Fibroblast of lung (primary cell): ENCODE measurements at places on chromosomes 13 and 19. TPM values are rescaled to one million over a fixed set of nuclear protein-coding genes. Genes with fewer than 3 reads are reported as not detected.

DNA sequence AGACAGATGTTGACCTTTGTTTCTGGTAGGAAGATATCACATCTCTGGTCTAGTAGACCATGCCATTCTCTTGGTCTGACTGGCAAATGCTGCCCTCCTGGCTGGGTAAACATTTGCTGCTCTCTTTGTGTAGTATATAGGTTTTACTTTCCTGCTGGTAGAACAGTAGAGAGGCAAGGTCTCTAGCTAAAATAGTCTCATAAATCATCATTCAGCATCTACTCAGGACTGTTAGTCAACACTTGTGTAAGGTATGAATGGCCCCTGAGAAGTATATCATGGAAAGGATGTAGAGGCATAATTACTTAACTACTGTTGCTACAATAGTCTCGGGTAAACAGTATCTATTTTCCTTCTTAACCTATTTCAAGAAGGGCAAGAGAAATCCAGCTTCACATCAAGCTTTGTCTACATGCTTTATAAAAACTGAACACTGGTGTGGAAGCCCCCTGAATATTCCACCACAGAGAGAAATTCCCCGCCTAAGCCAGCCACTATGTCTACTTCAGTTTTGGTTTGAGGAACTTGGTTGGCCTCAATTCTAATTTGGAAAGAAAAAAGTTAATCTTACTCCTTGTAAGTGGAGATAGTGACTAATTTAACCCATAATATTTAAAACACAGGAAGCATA, 18.4 kb upstream of the MYCBP2 start:
- no peaks in the 10 kb centered on the region for H3K27me3 ChIP-seq
- H3K27ac ChIP-seq: no peak overlapping the region
- H3K36me3 ChIP-seq: no peaks in the 10 kb centered on the region
- no peak for DNase-seq

GRCh38 chr19:45406226-45407090, at the start of gene POLR1G:
Gene POLR1G (plus strand): TSS chr19:45406644. CDS start chr19:45406697, 53 bp downstream.
- H3K4me1 ChIP-seq: peaks cover 8% of the 10 kb centered on the region
- DNase-seq: peak; percentile 86
- no peaks in the 10 kb centered on the region for H3K36me3 ChIP-seq
- H3K27me3 ChIP-seq: no peaks in the 10 kb centered on the region

DNA sequence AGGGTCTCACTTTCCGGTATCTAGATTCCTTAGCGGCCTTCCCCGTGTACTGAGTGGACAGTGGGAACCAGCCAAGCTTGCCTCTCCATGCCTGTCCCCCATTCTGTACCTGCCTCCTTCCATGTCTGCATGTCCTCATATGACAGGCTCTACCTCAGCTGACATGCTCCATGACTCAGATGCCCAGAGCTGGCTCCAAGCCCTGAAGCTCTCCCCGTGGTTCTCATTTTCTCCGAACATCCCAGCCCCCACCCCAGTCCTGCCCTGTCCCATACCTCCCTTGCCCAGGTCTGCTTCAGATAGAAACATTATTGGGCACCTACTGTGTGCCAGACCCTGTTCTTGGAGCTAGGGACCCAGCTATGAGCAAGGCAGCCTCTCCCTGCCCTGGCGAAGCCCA, 17.1 kb upstream of the SHFL start:
- H3K4me3 ChIP-seq: no peak overlapping the region
- H3K27ac ChIP-seq: no peak overlapping the region
- no peak for DNase-seq
- no peaks in the 10 kb centered on the region for H3K4me1 ChIP-seq
- H3K27me3 ChIP-seq: no peaks in the 10 kb centered on the region

DNA sequence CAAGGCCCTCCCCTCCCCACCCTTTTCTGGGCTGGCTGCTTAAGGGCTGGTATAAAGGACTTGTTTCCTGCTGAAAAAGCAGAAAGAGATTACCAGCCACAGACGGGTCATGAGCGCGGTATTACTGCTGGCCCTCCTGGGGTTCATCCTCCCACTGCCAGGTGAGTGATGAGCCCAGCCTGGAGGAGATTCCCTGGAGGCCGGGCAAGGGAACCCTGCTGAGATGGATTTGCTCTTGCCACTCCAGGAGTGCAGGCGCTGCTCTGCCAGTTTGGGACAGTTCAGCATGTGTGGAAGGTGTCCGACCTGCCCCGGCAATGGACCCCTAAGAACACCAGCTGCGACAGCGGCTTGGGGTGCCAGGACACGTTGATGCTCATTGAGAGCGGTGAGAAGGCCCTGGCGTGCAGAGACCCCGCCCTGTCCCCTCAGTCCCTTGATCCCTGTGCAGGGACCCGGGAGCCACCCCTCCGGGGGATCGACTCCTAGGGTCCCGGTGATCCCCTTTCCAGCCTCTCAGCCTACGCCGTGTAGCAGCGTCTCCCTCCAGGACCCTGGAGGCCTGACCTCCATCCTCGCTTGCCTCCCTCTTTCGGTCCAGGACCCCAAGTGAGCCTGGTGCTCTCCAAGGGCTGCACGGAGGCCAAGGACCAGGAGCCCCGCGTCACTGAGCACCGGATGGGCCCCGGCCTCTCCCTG, at the start of gene CD177:
TSS of gene CD177 (plus strand) at position 81 of the 699 bp plus-strand sequence. CDS start at position 110, 29 bp downstream.
- H3K36me3 ChIP-seq: no peaks in the 10 kb centered on the region
- H3K4me3 ChIP-seq: no peak within 1 kb of the TSS
- DNase-seq: no peak
- H3K4me1 ChIP-seq: no peaks in the 10 kb centered on the region

- no peak overlapping the region for H3K4me3 ChIP-seq
- no peak for DNase-seq
- H3K27me3 ChIP-seq: peaks cover 44% of the 10 kb centered on the region
Measured at GRCh38 chr19:1767464-1767933, 14.2 kb downstream of the ONECUT3 start.

GRCh38 chr13:91331047-91331915, 16.2 kb upstream of the MIR17HG start:
- no peak overlapping the region for H3K27ac ChIP-seq
- no peak overlapping the region for H3K4me3 ChIP-seq
- no peaks in the 10 kb centered on the region for H3K27me3 ChIP-seq
- no peak for DNase-seq

- H3K27ac ChIP-seq: no peak overlapping the region
- peaks cover 5% of the 10 kb centered on the region for H3K4me1 ChIP-seq
- DNase-seq: no peak
- no peaks in the 10 kb centered on the region for H3K36me3 ChIP-seq
- no peaks in the 10 kb centered on the region for H3K27me3 ChIP-seq
Measured at GRCh38 chr13:59475911-59476310, 687.8 kb downstream of the DIAPH3 start.

- H3K27ac ChIP-seq: no peak overlapping the region
- no peak for DNase-seq
- no peaks in the 10 kb centered on the region for H3K4me1 ChIP-seq
Measured at GRCh38 chr19:11587975-11588631, 9.2 kb upstream of the ZNF627 start.

DNA sequence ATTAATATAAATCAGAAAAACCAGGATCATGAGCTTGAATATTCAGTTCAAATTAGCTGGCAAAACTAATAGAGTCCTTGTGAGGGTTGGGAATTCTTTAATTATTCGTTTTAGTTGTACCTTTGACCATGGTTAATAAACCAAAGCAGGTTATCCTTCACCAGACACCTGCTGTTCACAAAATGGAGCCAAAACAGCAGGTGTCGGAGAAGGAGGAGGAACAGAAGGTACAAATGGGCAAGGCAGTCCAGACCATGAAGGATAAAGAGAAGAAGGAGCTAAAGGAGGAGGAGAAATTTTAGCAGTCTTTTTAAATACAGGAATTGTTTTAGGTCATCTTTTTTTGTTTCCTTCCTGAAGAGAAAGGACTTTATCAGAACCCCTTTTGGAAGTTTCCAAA, 106.1 kb downstream of the NHLRC3 start:
- no peaks in the 10 kb centered on the region for H3K36me3 ChIP-seq
- H3K4me3 ChIP-seq: no peak overlapping the region
- H3K27me3 ChIP-seq: peaks cover 3% of the 10 kb centered on the region
- no peak for DNase-seq

Gene ZNF526
- total RNA-seq: 6.7 and 7.8 TPM in 2 replicates

Gene NUDT15
- 10.0 and 18.0 TPM in 2 replicates for total RNA-seq

Gene TNNI3
- not detected in 2 replicates for total RNA-seq

Gene FFAR2
- total RNA-seq: not detected in 2 replicates
